Stimulated activated CD8-positive, alpha-beta memory T cell treated with anti-CD3 and anti-CD28 coated beads, Interleukin-7, amount 100 ng/mL, for 24 hours (primary cell): ENCODE measurements at places on chromosomes 16 and 17.

- no peak for DNase-seq
These were observed 7.1 kb upstream of the CPSF4L start for GRCh38 chr17:73268582-73269328.

- no peak for DNase-seq
These were observed 1.3 kb downstream of the TUBB3 start for GRCh38 chr16:89924297-89924924.

GRCh38 chr17:28364665-28365363 is at the start of gene SEBOX:
Gene SEBOX (minus strand): TSS chr17:28365199. CDS start chr17:28365151, 48 bp downstream.
- no peak for DNase-seq

DNA sequence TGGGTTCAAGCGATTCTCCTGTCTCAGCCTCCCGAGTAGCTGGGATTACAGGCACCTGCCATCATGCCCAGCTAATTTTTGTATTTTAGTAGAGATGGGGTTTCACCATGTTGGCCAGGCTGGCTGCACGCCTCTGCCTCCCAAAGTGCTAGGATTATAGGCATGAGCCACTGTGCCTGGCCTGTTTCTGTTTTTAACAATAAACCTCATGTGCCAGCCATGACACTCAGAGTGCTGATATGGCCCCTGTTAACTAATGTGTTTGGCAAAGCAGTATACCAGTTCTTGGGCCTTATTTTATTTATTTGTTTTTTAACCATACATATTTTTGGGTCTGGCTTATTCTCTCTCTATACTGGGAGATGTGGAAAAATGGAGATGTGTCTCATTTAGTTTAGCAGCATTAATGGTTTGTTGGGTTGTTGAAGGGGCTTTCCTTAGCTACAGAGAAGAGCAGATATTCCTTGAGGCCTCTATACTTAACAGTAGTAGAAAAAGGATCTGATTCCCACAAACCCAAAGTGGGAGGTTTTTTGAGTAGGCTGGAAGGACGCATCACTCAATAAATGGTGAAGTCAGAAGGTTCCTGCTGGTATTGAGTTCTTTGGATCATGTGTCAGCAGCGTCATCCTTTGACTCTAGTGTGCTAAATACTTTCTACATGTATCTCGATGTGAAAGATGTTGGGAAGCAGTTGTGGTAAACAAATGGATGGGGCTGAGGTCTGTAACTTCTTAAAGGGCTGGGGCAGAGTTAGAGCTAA is 16.2 kb upstream of the CDK5R1 start:
- DNase-seq = no peak

DNA sequence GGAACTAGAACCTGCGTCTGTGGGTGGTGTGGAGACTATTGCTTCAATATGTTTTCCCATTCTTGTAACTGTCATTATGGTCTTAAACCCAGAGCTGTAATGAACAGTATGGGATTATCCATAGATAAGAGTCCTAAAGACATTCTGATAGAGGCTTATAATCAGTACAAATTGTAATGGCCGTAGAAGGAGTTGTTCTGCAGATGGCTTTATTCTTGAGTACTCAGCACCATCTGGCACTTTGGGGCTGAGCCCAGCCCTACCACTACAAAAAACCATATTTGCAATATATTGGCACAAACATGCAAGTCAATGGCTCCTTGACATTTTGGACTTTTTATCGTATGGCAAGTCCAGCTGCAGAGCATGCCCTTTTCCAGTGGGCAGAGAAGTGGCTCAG is 150.0 kb downstream of the HS3ST4 start:
- no peak for DNase-seq

- no peak for DNase-seq
These were observed 208.9 kb downstream of the CDH13 start for GRCh38 chr16:82835487-82836155.

DNA sequence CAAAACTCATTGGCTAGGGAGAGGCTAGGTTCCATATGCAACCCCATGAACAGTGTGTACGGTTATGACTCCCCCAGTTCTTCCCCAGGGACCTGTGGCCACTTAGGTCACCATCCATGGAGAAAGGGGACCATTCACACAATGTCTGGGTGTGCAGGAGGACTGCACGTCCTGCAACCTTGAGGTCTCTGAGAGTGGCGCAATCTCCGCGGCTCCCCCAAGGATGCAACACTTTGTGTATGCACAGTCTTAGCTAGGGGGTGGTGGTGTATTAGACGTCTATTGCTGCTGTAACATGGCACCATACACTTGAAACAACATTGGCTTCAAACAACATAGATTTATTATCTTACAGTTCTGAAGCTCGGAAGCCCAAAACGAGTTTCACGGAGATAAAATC is 65.6 kb upstream of the CBX4 start:
- DNase-seq = no peak

- DNase-seq = no peak
These were observed 1011.6 kb downstream of the KCNJ18 start for GRCh38 chr17:22703786-22704441.

DNA sequence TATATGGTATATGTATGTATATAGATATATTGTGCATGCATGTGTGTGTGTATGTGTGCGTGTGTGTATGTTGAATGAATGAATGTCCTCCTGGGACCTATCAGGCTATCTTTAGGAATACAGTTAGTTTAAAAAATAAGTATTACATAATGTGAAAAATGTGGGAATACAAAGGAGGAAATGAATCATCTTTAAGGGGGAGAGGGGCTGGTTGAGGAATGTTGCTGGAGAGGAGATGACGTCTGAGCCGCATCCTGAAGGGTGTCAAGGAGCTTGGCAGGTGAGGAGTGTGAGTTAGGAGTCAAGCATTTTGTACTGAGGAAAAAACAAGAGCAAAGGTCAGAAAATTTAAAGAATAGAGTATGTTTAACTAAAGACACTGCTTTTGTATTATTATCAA is 62.4 kb upstream of the NLK start:
- DNase-seq = no peak
